ENCODE measurements at places on chromosomes 13 and 19.

GRCh38 chr13:83819156-83819555 is 63.1 kb downstream of the SLITRK1 start:
- DNase-seq: no peak

DNA sequence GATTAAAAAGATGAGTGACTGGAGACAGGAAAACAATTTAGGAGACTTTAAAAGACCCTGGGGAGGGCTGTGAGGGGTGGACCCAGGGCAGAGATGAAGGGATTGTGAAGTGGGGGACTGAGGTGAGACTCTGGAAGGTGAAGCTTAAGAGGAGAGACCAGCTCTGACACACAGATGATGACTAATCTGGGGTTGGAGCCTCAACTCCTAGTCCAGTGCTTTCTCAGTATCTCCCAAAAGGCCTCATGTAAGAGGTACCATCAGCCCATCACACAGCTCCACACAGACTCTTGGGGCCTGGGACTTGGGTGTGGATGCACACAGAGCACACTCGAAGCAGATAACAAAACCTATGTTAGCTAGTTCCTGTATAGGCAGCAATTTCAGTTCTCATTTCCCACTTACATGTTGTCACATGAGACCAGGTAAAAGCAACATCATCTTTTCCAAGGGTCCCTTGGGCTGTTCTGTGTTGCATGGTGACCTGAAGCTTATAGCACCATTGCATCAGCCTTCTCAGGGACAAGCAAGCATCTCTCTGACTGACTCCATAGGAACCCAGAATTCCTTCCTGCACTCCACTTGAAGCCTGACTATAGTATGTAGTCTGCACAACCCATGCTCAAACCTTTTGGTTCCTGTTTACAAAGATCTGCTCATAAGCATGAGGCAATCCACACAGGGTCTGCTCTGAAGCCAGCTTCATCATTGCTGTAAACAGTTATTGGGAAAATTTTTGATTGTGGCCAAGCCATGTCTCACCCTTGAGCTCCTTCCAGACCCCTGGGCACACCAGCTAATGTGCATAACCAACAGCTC is 88.6 kb upstream of the MYCBP2 start:
- no peak for DNase-seq

- DNase-seq: no peak
Observed at GRCh38 chr13:38618881-38619280, 68.0 kb upstream of the FREM2 start.

DNA sequence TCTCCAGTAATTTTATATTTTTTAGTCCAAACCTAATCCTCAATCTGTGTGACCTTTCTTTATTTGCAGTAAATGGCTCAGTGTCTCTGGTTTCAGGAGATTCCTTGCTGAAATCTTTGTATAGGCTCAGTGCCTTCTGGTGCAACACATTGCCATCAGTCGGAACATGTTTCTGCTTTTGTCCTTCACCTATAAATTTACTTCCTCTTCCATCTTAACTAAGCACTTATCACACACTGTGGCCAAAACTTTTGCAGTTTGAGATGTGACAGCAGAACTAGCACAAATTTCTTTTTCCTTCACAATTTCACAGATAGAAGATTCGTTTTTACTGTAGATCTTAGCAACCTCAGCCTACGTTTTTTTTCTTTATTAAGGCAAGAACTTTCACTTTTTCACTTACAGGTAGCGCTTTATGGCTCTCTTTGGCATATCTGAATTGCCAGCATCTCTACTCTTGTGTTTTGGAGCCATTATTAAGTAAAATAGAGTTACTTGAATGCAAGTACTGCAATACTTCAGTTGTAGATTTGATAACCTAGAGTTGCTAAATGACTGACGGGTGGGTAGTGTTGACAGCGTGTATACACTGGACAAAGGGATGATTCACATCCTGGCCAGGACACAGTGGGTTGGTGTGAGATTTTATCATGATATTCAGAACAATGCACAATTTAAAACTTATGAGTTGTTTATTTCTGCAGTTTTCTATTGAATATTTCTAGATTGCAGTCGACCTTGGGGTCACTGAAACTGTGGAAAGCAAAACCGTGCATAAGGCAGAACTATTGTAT is 44.3 kb downstream of the NDFIP2 start:
- no peak for DNase-seq

- DNase-seq: no peak
Observed at GRCh38 chr13:85148009-85148408, 651.2 kb downstream of the SLITRK6 start.
